ENCODE measurements at places on chromosomes 5 and 9. TPM values are rescaled to one million over a fixed set of nuclear protein-coding genes. Genes with fewer than 3 reads are reported as not detected.

DNA sequence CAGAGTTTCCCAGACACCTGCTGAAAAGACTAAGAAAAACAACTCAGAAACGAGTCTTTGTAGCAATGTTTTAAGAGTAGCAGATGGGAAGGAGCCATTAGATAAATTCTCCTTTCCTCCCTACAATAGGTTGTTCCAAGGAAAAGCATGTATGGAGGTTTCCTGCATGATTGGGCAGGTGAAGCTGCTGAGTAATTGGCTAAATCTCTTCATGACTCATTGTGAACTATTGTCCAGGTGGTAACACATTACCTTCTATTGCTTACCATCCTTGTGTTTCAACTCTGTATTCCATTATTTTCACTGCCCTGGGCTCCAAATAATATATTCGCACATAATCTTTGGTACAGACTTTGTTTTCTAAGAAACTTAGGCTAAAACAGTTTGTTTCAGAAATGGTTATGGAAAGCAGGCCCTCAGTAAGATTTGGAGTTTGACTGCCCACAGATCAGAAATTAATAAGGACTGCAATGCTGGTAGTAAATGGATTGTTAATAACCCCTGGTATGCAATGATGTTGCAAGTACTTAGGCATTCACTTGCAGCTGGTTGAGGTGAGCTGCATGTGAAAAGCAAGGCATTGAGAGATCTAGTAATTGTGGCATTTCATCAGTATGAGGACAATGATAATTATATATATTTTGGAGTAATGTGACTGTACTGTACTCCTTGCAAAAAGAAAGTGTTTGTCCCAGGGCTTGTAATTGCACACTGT, 281.4 kb upstream of the VLDLR start:
- no peak for DNase-seq

SLC24A2 gene
- total RNA-seq: 0.21 TPM

PCDHGC4 gene
- total RNA-seq: 0.18 TPM

SLC27A6 gene
- 1.1 TPM for total RNA-seq

FST gene
- total RNA-seq: 1.7 TPM

- DNase-seq: no peak
These were observed 342.4 kb upstream of the GRIA1 start for GRCh38 chr5:153147891-153148623.

- DNase-seq: no peak
These were observed 130.2 kb upstream of the ADAMTSL1 start for GRCh38 chr9:18343784-18344183.

DNA sequence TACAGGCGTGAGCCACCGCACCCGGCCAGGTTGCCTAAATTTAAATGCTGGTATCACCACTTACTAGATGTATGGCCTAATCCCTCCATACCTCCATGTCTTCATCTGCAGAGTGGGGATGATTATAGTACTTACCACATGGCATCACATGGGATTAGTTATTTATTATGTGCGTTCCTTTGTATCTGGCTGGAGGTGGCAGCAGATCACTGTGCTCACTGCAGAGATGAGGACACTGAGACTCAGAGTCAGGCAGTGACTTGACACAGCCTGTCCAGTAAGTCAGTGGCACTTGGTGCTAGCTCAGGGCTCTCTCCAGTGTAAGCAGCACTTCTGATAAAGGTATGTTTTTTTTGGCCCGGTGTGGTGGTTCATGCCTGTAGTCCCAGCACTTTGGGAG, 38.4 kb upstream of the HAND1 start:
- DNase-seq: no peak

DNA sequence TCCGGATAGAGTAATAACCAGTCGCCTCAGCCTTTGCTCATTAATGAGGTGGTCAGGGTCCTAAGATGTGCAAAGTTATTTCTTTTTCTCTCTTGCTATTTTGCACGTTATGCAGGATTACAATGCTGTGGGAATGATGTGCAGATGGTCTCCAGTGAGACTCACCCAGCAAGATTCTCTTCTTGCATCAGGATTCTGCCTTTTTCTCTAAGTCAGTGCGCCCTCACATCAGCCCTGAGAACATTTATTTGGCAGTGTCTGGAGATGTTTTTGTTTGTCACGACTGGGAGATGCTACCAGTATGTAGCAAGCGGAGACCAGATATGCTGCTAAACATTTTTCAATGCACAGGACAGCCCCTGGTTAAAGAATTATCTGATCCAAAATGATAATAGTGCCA, 280.3 kb upstream of the WWC1 start:
- no peak for DNase-seq

AGXT2 gene
- not detected for total RNA-seq

DNA sequence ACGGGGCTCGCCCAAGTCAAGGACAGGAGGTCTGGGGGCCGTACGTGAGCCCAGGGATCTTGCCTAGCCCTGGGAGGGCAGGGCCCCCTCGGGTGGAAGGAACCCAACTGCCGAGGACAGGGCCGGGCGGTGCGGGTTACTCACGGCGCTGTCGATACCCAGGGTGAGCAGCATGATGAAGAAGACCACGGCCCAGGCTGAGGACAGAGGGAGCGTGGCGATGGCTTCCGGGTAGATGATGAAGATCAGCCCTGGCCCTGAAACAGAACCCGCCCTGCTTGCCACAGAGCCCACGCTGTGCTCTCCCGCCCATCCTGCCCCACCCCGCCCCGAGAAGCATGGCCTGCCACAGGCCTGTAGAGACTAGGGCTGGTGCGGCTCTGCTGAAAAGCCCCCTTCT, 34.1 kb downstream of the SLC6A3 start:
- DNase-seq: no peak

- DNase-seq: no peak
These were observed 67.8 kb downstream of the MAN2A1 start for GRCh38 chr5:109757490-109757889.

MYMK gene
- total RNA-seq: not detected

DNA sequence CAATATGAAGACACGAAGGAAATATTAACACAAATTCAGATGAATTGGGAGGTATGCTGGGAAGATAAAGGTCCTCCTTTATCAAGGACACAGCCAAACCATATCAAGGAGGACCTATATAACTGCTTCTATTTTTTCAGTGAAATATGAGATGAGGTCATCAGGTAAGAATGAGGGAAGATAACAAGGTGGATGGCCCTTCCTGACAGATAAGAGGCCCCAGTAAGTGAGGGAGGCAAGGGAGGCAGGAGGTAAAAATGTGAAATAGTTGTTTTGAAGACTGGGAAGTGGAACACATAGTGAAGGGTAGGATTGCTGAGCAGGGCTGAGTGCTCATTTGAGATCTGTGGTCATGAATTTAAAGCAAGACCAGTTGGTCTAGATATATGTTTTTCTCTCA, 60.0 kb upstream of the FOXE1 start:
- DNase-seq: no peak

ANKDD1B gene
- 0.12 TPM for total RNA-seq

DNA sequence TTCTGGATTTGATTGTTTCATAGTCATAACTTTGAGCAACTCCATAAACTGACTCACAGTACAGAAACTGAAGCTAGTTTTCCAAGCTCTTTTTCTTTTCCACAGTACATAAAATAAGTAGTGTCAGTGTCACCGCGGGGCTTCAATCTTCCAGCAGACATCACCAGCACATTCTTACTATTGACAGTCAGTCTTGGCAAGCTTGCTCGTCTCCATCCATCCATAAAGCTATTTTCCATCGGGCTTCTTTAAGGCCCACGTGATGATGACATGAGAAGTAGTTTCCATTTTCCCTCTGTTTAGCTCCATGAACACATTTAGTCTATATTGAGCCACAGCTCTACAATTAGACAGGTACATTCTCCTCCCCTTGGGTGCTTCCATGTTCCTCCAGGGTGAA, 443.4 kb downstream of the KDM4C start:
- no peak for DNase-seq

GRCh38 chr9:2526071-2526828, 95.3 kb upstream of the VLDLR start:
- DNase-seq: no peak

DNA sequence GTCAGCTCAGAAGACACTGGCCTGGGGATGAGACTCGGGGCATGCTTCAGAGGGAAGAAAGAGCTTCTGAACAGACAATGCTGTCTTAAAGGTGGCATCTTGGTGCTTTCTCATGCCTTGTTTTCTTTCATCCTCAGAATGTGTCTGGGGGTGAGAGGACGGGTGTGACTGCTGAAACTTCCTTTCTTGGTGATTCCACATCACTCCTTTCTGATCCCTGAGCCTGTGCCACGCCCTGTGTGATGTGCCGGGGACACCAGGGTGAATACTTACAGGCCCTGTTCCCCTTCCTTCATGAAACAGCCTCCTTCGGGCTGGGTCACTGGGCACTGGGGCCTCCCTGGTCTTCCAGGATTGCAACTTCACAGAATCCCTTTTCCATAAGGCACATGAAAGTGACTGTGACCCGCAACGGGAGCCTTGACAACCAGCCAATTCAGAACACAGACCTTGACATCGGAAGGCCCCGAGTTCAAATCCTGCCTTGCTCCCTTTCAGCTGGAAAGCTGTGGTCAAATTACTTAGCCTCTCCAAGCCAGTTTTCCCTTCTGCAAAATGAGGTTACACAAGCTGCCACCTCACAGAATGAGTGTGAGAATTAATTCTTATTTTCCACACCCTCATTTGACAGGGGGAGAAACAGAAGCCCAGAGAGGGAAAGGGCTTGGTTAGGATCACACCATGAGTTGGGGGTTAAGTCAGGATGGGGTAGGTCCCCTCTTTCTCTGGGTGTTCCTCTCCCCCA, 44.1 kb upstream of the IL17B start:
- no peak for DNase-seq

FRMPD1 gene
- total RNA-seq: 0.06 TPM

C9orf50 gene
- not detected for total RNA-seq

- DNase-seq: no peak
These were observed 31.3 kb downstream of the AGXT2 start for GRCh38 chr5:35016174-35017051.

SARDH gene
- 1.2 TPM for total RNA-seq

DNA sequence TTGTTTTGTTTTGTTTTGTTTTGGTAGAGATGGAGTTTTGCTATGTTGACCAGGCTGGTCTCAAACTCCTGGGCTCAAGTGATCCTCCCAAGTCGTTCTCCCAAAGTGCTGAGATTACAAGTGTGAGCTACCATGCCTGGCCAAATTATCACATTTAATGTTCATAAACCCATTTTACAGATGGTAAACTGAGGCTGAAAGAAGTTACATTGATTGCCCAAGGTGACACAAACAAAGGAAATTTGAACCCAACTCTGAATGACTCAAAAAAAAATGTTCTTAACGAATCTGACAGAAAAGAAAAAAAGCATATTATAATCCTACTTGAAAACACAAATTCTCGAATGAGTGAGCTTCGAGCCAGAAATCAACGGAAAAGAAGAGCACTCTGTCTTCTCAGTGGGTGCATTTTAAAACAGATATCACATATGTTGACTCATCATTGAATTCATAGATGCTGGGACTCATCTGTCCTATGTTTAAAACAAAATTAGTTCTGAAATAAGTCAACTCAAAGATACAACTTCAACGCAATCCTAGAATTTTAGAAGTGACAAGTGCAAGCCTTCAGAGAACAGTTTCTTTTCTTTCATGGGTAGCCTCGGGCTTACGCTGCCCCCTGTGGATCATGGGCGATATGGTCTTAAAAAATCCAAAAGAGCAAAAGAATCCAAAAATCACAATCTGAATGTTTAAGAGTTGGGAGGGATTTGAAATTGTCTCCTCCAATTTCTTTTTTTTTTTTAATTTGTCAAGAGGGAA, 28.4 kb downstream of the TIMD4 start:
- peak; percentile 28 for DNase-seq

Measured in Daoy (cell line).